ENCODE measurements at places on chromosomes 12 and 14.
A peak's percentile ranks its signal among the peaks of the same experiment; 100 is the strongest.

DNA sequence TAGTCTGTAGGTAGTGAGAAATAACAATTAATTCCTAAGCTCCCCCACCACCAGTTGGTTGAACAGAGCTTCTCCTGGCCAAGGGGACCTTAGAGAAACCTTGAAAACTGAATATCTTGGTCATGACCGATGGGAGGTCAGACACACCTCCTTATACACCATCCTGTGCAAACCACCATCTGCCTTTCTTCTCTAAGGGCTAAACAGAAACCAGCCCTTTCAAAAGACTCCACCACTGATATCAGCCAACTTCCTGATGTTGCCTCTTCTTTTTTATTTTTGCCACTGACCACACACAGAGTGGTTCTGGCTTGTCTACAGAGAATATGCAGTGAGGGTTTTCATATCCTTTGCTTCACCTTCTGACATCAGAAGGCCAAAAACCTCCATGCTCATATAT, 977.7 kb upstream of the SEL1L start:
- H3K4me1 ChIP-seq, result no peaks in the 10 kb centered on the region
- no peaks in the 10 kb centered on the region for H3K36me3 ChIP-seq
- no peak overlapping the region for H3K27ac ChIP-seq
- H3K4me3 ChIP-seq, result no peak overlapping the region
- no peaks in the 10 kb centered on the region for H3K27me3 ChIP-seq
- no peak for DNase-seq

DNA sequence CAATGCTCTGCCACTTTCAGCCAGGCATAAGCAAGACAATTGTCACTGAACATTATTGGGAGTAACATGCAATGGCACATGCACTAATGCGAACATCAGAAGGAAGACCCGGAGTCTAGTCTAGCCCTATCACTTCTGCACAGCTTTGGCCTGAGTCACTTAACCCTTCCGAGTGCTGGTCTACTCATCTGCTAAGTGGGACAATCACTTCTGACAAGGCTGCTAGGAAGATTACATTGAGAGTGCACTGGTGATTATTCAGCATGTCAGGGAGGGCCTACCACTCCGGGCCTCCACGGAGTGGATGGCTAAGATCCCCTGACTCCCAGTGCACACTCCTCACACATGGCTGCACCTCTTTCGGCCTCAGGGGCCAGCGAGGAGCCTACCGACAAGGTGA, 240.9 kb downstream of the DPF3 start:
- no peak overlapping the region for H3K4me3 ChIP-seq
- H3K36me3 ChIP-seq, result no peaks in the 10 kb centered on the region
- H3K27me3 ChIP-seq, result no peaks in the 10 kb centered on the region
- peaks cover 4% of the 10 kb centered on the region for H3K4me1 ChIP-seq
- no peak for DNase-seq

- DNase-seq, result no peak
- H3K4me3 ChIP-seq, result no peak overlapping the region
- no peaks in the 10 kb centered on the region for H3K27me3 ChIP-seq
- no peaks in the 10 kb centered on the region for H3K36me3 ChIP-seq
Measured at GRCh38 chr14:88195676-88196075, 127.4 kb downstream of the KCNK10 start.

- H3K27ac ChIP-seq, result no peak overlapping the region
- peaks cover 3% of the 10 kb centered on the region for H3K4me1 ChIP-seq
- peaks cover 2% of the 10 kb centered on the region for H3K36me3 ChIP-seq
- H3K27me3 ChIP-seq, result no peaks in the 10 kb centered on the region
- peak; percentile 35 for DNase-seq
Measured at GRCh38 chr12:19450362-19450761, 11.1 kb downstream of the AEBP2 start.

DNA sequence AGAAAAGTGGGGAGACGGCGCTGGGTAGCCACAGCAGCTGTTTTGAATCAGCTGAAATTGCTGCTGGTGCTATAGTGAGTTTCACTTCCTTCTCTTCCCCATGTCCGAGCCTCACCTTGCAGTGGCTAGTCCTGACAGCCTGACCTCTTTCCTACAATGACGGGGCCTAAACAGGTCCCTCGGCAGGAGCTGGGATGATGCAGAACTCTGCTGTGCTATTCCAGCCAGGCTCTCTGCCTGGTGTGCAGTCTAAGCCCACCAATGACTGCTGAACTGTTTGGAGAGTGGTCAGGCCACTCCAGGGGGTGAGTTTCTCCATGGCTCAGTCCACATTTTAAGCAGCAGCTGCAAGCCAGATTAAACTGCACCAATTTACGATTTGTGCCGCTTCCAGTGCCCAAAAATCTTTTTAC, 207.3 kb downstream of the TTC7B start:
- no peak overlapping the region for H3K4me3 ChIP-seq
- no peak overlapping the region for H3K27ac ChIP-seq
- peaks cover 11% of the 10 kb centered on the region for H3K36me3 ChIP-seq
- no peak for DNase-seq

DNA sequence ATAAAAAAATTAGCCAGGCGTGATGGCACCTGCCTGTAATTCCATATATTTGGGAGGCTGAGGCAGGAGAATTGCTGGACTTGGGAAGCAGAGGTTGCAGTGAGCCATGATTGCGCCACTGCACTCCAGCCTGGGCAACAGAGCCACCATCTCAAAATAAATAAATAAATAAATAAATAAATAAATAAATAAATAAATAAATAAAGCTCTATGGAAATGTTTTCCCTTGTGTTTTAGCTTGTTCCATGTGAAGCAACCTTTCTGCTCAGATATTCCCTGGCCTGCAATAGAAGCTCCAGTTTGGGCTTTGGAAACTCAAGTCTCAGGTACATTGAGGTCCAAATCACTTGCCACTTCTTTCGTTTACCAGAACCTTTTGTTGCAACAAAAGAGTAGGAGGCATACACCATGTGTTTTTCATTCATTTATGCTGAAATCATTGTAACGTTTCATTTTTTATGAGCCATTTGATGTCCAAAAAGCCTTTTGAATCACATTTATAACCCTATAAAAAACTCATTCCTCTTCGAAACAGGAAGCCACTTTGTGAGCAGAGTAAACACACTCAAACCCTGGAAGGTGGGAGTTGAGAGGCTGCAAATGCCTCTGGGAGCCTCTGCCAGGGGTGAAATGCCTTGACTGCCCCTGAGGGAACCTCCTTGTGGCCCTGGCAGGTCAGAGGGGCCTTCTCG, 376.6 kb upstream of the TBX3 start:
- no peak overlapping the region for H3K4me3 ChIP-seq
- no peaks in the 10 kb centered on the region for H3K4me1 ChIP-seq
- no peaks in the 10 kb centered on the region for H3K27me3 ChIP-seq
- no peaks in the 10 kb centered on the region for H3K36me3 ChIP-seq
- DNase-seq, result no peak

GRCh38 chr12:7994731-7995205, 37.7 kb upstream of the FOXJ2 start:
- H3K4me1 ChIP-seq, result peaks cover 10% of the 10 kb centered on the region
- peak; percentile 85 for DNase-seq
- H3K36me3 ChIP-seq, result no peaks in the 10 kb centered on the region
- H3K27ac ChIP-seq, result peak overlapping the region; percentile 90
- H3K4me3 ChIP-seq, result no peak overlapping the region

GRCh38 chr12:66049538-66050282, 80.8 kb downstream of the LLPH start:
- H3K4me1 ChIP-seq, result no peaks in the 10 kb centered on the region
- DNase-seq, result peak; percentile 42
- no peak overlapping the region for H3K4me3 ChIP-seq

DNA sequence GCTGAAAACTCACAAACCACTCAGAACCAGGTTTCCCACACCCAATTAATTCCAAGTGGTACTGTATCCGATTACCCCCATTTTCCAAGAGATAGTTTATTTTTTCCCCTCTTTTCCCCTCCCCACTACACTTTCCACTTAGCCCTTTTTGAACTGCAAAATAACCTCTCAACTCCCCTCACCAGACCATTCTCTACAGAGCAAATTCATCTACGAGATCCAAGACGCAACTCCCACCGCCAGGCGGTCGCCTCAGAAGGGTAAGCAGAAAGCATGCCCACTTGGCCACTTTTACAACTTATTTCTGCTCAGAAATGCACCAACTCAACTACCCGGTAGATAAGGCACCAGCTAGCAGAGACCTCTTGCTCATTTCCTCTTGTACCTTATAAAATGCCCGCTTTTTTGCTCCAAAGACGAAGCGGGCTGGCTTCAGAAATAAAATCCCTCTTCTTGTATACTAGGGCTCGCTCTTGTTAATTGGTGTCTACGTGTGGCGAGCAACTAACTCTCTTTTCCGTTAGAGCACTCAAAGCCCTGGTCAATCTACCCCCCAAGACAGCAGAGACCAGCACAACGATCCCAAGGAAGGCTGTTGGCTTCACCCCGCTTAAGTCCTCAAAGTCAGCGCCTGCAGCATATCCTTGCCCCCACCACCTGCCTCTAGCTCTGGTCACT, 910 bp upstream of the SRP54 start:
- peaks cover 4% of the 10 kb centered on the region for H3K4me1 ChIP-seq
- H3K4me3 ChIP-seq, result peak overlapping the region; percentile 71
- peak; percentile 51 for DNase-seq
- H3K27ac ChIP-seq, result peak overlapping the region; percentile 93
- no peaks in the 10 kb centered on the region for H3K27me3 ChIP-seq

DNA sequence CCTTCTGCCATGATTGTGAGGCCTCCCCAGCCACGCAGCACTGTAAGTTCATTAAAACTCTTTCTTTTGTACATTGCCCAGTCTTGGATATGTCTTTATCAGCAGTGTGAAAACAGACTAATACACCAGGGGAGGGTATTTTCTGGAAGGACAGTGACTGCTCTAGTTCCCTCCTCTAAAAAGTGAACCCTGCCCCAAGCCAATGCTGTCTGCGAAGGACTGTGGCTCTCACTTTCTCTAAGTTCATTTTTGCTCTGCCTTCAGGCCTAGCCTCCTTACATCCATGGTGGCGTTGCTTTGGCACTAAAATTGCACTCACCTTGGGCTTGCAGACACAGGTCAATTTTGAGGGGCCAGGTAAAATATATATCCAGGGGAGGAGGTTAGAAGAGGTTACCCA, 323.0 kb downstream of the VRK1 start:
- no peak overlapping the region for H3K27ac ChIP-seq
- no peaks in the 10 kb centered on the region for H3K27me3 ChIP-seq
- no peaks in the 10 kb centered on the region for H3K4me1 ChIP-seq
- no peaks in the 10 kb centered on the region for H3K36me3 ChIP-seq

- no peak overlapping the region for H3K27ac ChIP-seq
- H3K36me3 ChIP-seq, result no peaks in the 10 kb centered on the region
- H3K27me3 ChIP-seq, result no peaks in the 10 kb centered on the region
- no peak overlapping the region for H3K4me3 ChIP-seq
- no peak for DNase-seq
Measured at GRCh38 chr12:67496581-67496980, 152.0 kb upstream of the DYRK2 start.

- no peaks in the 10 kb centered on the region for H3K4me1 ChIP-seq
- no peak for DNase-seq
- no peaks in the 10 kb centered on the region for H3K27me3 ChIP-seq
Measured at GRCh38 chr12:30763053-30763452, 8.3 kb upstream of the CAPRIN2 start.

DNA sequence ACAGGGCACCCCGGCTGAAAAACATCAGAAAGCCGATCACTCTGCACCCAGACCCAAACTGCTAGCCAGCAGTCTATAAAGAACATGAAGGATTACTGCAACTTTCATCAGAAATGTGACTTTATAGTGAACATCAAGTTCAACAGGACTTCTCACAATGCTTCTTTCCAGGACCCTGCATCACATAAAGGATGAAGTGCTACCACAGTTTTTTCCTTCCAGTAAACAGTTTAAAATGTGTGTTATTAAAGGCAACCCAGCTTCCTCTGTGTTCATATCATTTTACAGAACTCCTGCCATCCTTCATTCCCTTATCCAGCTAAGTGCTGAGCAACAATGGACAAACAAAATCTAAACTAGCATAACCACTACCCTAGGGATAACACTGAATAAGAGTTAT, 280.3 kb upstream of the DIO2 start:
- H3K4me1 ChIP-seq, result no peaks in the 10 kb centered on the region
- H3K27ac ChIP-seq, result no peak overlapping the region
- H3K4me3 ChIP-seq, result no peak overlapping the region
- DNase-seq, result no peak
- H3K36me3 ChIP-seq, result no peaks in the 10 kb centered on the region

- peaks cover 7% of the 10 kb centered on the region for H3K27me3 ChIP-seq
- H3K4me1 ChIP-seq, result peaks cover 3% of the 10 kb centered on the region
- H3K36me3 ChIP-seq, result no peaks in the 10 kb centered on the region
- no peak for DNase-seq
Measured at GRCh38 chr12:42587601-42588523, 1.7 kb downstream of the PRICKLE1 start.

DNA sequence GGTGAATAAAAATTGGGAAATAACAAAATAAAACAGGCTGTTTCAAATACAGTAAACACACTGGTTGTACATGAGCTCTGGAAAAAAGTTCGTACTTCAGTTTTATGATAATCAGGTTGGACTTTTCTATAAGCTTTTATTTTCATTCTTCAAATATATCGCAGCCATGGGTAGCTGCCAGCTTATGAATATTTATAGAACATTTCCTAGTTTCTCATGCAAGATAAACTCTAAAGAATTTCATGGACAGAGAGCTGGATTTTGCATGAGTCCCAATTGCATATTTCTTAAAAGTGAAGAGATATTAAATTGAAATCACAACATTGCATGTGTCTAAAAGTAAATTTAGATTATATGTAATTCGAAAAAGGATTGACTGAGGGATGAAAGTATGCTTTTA, 827.6 kb downstream of the SLC6A15 start:
- no peak overlapping the region for H3K27ac ChIP-seq
- H3K4me3 ChIP-seq, result no peak overlapping the region
- DNase-seq, result no peak
- no peaks in the 10 kb centered on the region for H3K36me3 ChIP-seq
- H3K27me3 ChIP-seq, result no peaks in the 10 kb centered on the region
- no peaks in the 10 kb centered on the region for H3K4me1 ChIP-seq

- no peak overlapping the region for H3K27ac ChIP-seq
- H3K4me3 ChIP-seq, result no peak overlapping the region
- H3K4me1 ChIP-seq, result no peaks in the 10 kb centered on the region
- no peaks in the 10 kb centered on the region for H3K36me3 ChIP-seq
- DNase-seq, result no peak
Measured at GRCh38 chr14:92897922-92898565, 24.9 kb upstream of the CHGA start.

DNA sequence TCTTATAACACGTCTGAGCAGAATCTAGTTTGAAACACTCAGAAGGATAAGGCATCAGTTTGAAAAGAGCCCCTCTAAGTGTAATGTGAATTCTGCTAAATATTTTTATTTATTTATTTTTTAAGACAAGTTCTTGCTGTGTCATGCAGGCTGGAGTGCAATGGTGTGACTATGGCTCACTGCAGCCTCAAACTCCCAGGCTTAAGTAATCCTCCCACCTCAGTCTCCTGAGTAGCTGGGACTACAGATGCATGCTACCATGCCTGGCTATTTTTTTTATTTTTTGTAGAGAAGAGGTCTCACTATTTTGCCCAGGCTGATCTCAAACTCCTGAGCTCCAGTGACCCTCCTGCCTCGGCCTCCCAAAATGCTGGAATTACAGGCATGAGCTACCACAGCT, 225.9 kb upstream of the SEL1L start:
- H3K4me1 ChIP-seq, result no peaks in the 10 kb centered on the region
- H3K36me3 ChIP-seq, result no peaks in the 10 kb centered on the region
- H3K27ac ChIP-seq, result no peak overlapping the region
- no peaks in the 10 kb centered on the region for H3K27me3 ChIP-seq
- DNase-seq, result no peak

- H3K27ac ChIP-seq, result no peak overlapping the region
- H3K4me3 ChIP-seq, result no peak overlapping the region
- DNase-seq, result no peak
- no peaks in the 10 kb centered on the region for H3K36me3 ChIP-seq
Measured at GRCh38 chr12:6824901-6825381, 3.3 kb upstream of the P3H3 start.
